AG09319 (cell line): ENCODE measurements at places on chromosomes 6 and 20.
A peak's percentile ranks its signal among the peaks of the same experiment; 100 is the strongest.

- DNase-seq = no peak
Measured at GRCh38 chr6:50278663-50279062, 228.9 kb upstream of the DEFB112 start.

GRCh38 chr6:107116328-107116892 lies 1.1 kb upstream of the BEND3 start:
- DNase-seq = no peak

GRCh38 chr6:26123675-26123946 lies 36.4 kb downstream of the HFE start:
- DNase-seq = no peak

DNA sequence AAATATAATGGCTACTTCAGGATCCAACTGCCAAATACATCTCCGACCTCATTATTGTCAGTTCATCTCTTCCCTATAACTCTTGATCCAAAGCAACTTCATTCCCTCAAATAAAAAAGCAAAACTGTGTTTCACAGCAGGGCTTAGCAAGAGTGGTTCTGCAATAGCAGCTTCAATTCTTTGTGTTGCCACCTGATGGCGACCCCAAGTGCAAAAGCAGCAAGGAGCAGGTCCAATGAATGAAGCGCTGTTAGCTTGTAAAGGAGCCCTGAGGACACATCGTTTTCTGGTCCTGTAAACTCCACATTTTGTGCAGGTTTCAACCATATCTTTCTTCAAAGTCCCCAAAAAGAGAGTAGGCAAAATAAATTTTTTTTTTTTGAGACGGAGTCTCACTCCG lies 19.6 kb downstream of the RTN4IP1 start:
- no peak for DNase-seq

- no peak for DNase-seq
Measured at GRCh38 chr6:16503970-16504415, 257.3 kb downstream of the ATXN1 start.

DNA sequence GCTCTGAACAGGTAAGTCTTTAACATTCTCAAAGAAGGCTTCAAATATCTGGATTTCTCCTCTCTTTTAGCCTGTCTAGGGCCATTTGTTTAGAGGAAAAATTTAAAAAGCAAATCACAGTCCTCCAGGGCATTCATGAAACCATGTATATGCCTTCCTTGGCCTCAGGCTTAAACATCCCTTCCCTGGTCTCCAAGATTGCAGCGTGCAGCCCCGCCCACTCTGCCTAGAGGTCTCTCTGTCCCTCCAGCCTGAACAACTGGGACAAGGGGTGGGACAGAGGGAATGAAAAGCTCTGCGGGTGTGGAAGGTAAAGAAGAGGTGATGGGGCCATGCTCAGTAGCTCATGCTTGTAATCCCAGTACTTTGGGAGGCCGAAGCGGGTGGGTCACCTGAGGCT lies 9.8 kb upstream of the CBFA2T2 start:
- DNase-seq = no peak

DNA sequence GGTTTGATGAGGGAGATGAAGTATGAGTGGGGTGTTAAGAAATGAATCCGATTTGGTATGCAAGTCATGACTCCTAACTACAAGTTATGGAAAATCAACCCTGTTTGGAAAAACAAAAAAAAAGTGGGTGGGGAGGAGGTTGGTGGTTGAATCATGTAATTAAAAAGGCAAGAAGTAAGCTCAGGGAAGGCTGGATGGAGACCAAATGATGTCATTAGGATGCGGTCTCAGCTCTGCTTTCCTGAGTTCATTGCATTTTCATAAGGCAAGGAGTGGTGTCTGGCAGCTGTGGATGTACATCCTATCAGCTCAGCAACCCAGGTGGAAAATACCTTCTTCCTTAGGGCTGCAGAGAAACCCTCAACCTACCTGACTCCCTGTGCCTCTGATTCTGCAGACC lies 60.4 kb upstream of the AKAP12 start:
- peak; percentile 73 for DNase-seq

DNA sequence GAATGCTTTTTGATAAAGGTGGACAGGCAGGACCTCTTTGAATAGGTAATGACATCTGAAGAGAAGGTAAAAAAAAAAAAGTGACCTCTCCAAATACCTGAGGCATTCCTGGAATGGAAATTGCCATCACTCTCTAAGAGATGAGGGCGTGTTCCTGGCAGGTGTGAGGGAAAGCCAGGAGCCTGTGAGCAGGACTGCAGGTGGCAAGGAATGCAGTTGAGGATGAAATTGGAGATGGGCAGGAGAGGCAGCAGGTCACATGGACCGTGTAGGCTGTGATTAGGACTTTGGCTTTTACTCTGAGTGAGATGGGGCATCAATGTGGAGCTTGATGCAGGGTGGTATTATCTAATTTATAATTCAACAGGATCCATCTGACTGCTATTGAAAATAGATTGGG lies 227.4 kb downstream of the LRFN2 start:
- no peak for DNase-seq

GRCh38 chr20:41306061-41306727 lies 11.3 kb downstream of the ZHX3 start:
- DNase-seq = no peak

DNA sequence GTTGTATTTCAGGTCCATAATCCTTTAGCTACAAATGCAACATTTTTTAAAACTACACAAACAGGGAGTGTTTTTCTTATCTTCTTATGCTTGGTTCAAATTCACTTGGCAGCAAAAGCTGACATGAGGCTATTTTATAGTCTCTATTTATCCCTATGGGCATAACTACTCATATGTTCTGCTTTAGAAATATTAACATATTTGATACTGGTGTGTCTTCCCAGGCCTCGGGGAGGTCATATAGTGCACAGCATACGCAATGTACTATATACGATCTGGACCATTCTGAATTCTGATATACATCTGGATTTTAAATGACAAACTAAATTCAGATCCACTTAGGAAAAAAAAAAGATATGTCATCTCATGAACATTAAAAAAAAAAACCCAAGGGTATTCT lies 69.2 kb downstream of the TFAP2C start:
- DNase-seq = no peak

GRCh38 chr20:7159903-7160302 lies 392.4 kb downstream of the BMP2 start:
- no peak for DNase-seq

- no peak for DNase-seq
Measured at GRCh38 chr20:31637660-31638059, at the start of gene COX4I2. TSS of gene COX4I2 (plus strand) at chr20:31637912. CDS start at chr20:31639018, 1,106 bp downstream.

- DNase-seq = no peak
Measured at GRCh38 chr20:19713822-19714578, 44.1 kb upstream of the RIN2 start.
